Prostate gland (tissue), 2 donors: ENCODE measurements at places on chromosomes 12 and 14. TPM values are rescaled to one million over a fixed set of nuclear protein-coding genes. Genes with fewer than 3 reads are reported as not detected.

Gene INSM2
- 1.2 TPM for total RNA-seq

Gene HOXC9
- total RNA-seq: 3.0 TPM

Gene SRRM4
- total RNA-seq: 0.11 TPM

Gene TBX5
- 4.9 TPM for total RNA-seq

Gene RPGRIP1
- 0.09 TPM for total RNA-seq
